Omental fat pad (tissue), 4 donors: ENCODE measurements at places on chromosomes 6 and 20.
A peak's percentile ranks its signal among the peaks of the same experiment; 100 is the strongest.

GRCh38 chr6:3695065-3695817 is 56.3 kb downstream of the PXDC1 start:
- no peak for DNase-seq

GRCh38 chr20:3092611-3093379 is 8.3 kb upstream of the AVP start:
- DNase-seq, result no peak

DNA sequence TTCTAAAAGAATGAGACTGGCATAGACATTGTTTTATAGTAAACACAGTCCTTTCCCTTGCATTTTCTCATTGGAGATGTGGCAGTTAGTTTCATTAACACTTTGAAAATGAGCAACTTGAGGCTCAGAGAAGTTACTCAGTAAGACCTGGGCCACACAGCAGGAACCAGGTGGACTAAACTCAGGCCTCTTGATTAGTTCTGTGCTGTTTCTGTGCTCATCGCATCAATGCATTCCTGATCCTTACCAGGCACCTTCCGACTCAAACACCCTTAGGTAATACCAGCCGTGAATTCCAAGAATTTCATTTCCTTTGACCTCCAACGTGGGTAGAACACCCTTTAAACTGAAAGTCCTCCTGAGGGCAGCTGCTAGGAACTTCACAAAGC is 362.8 kb downstream of the ESR1 start:
- DNase-seq, result no peak

GRCh38 chr6:77740380-77740779 is 87.5 kb downstream of the MEI4 start:
- no peak for DNase-seq

- no peak for DNase-seq
Measured at GRCh38 chr6:40937491-40937890, 101.5 kb downstream of the UNC5CL start.

DNA sequence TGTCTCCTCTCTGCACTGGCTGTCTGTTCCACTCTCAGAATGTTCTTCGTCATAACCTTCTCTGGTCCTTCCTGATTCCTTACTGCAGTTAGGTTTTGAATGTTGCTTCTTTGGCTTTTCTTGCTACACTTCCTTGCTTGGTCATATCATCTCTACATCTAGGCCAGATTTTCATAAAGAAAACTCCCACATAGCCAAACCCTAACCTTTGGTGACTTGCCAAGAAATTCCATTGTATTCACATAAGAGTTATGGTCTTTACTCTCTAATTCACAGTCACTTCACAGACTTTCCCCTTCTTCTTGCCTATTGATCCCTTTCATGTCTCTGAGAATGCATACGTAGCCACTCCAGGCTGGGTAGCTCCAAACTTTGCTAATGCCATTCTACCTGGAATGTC is 41.9 kb upstream of the SIM1 start:
- no peak for DNase-seq

DNA sequence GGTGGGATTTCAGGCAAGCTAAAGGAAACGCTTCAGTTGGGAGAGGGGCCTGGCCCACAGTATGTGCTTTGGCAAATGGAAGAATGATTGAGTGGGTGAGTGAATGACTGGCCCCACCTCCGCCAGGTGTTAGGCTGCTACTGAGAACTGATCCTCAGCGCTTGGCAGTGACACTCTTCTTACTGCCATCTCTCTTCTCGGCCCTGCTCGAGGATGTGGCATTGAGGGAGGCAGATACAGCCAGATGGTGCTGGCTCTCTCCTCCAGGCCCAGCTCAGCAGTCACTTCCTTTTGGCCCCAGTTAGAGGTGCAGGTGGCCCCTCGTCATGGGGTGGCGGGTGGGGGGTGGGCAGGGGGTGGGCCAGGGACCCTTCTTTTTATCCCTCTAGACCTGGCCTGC is 38.9 kb upstream of the KCNK5 start:
- DNase-seq, result no peak

GRCh38 chr6:35620706-35621105 is 68.0 kb downstream of the FKBP5 start:
- DNase-seq, result no peak

GRCh38 chr6:52361414-52361944 is 472 bp upstream of the PAQR8 start:
- peak; percentile 27 for DNase-seq
